ENCODE measurements at places on chromosomes 6 and 20.

DNA sequence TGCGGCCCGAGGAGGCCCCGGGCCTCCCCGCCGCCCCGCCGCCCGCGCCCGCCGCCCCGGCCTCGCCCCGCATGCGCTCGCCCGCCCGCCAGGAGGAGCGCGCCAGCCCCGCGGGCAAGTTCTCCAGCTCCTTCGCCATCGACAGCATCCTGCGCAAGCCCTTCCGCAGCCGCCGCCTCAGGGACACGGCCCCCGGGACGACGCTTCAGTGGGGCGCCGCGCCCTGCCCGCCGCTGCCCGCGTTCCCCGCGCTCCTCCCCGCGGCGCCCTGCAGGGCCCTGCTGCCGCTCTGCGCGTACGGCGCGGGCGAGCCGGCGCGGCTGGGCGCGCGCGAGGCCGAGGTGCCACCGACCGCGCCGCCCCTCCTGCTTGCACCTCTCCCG is 1.5 kb downstream of the FOXQ1 start:
- no peak for DNase-seq

GRCh38 chr20:63628246-63628975 is 1.5 kb upstream of the GMEB2 start:
- peak; percentile 50 for DNase-seq

GRCh38 chr20:17834804-17835203 is 133.8 kb downstream of the SNX5 start:
- DNase-seq, result no peak

GRCh38 chr6:90369651-90370050 is 73.0 kb upstream of the BACH2 start:
- DNase-seq, result no peak

DNA sequence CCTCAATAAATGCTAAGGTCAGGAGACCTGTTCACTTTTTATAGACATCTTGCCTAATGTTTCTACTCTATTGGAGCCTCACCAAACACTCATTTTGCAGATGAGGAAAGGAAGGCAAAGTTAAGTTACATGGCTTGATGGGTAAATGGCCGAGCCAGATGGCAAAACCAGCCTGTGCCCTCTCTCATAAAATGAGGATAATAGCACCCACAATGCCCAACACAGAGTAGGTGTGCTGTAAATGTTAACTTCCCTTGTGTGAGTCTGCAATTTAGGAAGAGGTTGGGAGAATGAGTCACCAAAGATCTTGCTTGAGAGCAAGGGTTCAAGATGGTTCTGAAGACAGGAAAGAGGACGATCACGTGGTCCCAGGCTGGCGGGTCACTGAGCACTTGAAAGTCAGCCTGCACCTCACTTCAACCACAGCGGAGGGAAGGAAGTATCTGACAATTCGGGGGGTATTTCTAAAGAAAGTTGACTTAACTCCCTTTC is 3.3 kb downstream of the KCNK5 start:
- DNase-seq, result no peak

GRCh38 chr6:54578261-54578660 is 268.3 kb upstream of the FAM83B start:
- DNase-seq, result no peak

DNA sequence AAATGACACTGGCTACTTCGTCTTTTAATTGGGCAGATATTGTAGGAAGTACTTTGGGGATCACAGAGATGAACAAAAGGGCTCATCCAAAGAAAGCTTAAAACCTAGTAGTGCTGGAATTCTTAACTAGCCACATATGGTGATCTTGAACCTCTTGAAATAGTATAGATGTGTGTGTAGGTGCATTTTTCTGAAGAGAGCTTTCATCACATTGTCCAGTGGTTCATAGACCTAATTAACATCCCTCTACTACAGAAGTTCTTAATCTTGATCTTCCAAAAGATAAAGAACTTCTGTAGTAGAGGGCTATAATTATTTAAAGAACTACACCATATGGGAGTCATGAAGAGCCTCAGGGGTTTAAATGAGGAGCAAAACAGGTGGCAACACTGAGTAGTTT is 2.3 kb upstream of the PRIM2 start:
- no peak for DNase-seq

- no peak for DNase-seq
Observed at GRCh38 chr6:170040115-170040500, 250.8 kb downstream of the DLL1 start.

- DNase-seq, result no peak
Observed at GRCh38 chr6:63685446-63686379, 50.1 kb downstream of the PHF3 start.

DNA sequence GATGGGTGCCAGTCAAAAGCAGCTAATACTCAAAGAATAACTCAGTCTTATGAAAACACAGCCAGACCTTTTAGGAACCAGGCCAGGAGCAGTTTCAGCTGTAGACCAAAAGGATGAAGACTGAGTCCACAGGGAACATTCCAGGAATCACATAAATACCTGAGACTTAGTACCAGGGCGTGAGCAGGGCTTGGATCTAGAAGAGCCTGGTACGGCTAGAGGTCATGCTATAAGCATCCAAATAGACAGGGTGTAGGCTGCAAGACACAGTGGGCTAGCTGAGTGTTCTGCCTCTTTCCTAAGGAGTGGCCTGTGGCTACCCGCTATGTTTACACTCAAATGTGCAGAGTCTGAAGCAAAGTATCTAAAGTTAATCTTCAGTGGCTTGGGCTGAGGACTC is 29.5 kb upstream of the LRRC1 start:
- no peak for DNase-seq

- DNase-seq, result no peak
Observed at GRCh38 chr6:112434896-112435435, 87.8 kb downstream of the RFPL4B start.

GRCh38 chr6:125747589-125748405 is 1.6 kb upstream of the HEY2 start:
- no peak for DNase-seq

DNA sequence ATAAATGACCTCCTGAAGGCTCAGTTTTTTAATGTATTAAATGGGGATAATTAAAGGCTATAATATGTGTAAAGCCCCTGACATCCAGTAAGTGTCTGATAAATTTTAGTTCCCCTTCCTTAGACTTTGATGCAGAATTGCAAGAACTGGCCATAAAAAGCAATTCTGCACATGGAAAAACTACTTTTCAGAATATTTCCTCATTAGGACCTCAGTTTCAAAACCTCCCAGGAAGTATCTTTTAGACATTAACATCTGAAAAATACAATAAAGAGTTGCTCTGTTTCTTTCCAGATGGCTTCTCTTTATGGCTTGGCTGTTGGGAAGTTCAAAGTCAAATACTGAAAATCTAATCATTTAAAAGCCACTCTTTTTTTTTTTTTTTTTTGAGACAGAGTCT is 106.3 kb upstream of the ZNF217 start:
- DNase-seq, result no peak

DNA sequence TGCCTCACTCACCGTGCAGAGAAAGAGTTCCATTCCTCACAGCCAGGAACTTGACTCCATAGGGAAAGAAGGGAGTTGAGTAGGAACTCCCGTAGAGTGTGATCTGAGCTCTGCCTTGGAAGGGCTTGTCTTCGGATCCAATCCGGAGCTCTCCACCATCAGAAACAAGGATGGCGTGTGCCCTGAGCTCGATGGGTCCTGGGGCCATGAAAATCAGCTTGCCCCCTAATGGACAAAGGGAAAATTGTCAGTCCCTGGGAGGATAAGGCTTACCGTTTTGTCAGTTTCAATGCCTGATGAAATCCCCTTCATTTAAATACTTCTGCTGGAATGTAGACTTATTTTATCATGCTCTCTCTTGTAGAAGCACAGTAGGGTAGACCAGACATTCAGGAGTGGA is 153.3 kb downstream of the PKHD1 start:
- DNase-seq, result peak; percentile 4

- no peak for DNase-seq
Observed at GRCh38 chr6:155755452-155755851, 299.8 kb upstream of the NOX3 start.

DNA sequence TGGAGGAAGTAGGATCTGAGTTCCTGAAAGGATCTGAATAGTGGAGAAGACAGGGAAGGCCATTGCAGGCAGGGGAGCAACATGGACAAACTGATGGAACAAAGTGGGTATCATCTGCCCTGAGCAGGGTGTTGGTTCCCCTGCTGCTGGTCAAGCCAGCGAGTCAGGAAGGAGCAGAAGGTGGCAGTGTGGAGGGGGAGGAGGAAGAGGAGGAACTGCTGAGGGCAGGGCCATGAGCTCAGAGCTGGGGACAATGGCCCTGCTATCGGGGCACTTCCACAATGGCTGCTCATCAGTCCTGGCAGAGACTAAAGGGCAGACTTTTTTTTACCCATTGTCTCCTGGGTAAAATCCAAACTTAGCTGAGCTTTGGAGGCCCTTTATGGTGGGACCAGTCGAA is 13.6 kb downstream of the CNBD2 start:
- DNase-seq, result no peak

- DNase-seq, result peak; percentile 28
Observed at GRCh38 chr6:75204959-75205775, 686 bp downstream of the COL12A1 start.

DNA sequence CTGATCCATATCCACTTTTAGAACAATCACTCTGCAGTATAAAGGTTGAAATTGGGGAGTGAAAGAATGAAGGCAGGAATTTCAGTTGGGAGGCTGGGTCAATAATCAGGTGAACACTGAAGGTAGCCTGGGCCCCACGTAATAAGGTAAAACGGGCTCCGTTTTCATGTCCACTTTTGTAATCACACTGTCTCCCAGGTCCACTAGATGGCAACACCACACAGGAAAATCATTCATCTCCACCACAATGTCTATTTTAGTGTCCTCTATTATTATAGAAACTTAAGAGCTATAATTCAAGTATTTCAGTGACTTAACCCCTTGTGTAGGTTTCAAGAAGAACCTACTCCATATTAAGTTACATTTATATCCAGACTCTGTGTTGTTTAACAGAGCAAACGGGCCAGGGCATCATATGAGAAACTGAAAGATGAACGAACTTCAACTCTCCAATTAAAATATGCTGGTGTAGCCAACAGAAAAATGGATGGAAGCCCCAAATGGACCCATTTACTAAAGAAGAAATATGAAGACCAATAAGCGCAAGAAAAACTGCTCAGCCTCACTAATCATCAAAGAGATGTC is 45.9 kb upstream of the MC3R start:
- no peak for DNase-seq

GRCh38 chr6:4543596-4543995 is 232.6 kb upstream of the CDYL start:
- no peak for DNase-seq

DNA sequence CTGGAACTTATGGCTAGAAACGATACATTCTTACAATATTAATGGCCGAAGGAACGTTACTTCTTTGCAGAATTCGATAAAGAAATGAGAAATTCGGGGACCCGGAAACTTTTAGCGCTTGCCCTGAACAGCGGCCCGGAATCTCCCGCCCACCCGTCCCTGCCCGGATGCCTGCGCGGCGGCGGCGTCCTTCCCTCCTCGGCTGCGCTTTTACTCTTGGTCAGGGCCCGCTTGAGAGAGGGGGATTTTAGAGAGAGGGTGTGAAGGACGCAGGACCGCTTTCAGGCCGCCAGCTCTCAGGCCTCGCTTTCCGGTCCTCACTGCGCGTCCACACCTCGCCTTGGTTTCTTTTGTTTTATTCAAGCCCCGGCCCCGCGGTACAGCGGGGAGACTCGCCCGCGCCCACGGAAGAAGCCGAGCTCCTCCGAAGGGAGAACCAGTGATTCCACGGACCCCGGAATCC is 243.7 kb downstream of the ARID1B start:
- peak; percentile 31 for DNase-seq

- no peak for DNase-seq
Observed at GRCh38 chr20:55031971-55032370, 556.6 kb downstream of the DOK5 start.

DNA sequence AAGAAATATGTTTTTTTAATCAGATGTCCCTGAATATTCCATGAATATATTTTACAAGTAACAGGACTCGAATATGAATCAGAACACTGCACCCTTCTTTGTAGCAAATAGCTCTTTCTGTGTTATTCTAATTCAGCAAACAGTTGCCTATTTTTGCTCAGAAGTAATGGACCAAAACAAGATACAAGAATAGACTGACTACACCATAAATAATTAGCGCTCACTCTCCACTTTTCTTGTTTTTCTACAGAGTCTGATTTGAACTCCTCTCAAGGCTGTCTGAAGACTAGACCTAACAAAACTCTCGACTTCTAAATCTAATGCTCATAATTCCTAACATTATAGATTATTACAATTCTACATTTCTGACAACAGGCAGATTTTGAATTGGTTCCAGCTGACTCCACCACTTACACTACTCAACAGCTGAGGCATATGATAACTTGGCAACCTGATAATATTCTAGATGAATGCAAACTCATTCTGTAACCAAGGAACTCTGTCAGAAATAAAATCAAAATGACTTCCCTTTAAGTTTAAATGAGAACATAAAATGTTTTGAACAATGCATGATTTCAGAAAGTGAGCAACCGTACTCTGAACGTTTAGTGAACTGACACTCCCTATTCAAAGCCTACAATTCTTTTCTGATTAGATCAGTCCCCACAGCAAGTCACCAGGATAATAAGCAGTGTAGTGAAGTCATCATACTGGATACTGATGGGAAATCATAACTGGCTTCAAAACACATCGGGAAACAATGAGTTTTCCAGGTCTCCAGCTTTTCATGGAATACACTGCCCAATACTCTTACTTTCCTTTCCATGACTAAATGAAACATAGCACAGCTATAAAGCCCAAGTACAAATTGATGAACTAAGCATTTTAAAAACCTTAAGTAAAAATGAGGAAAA is 114.2 kb upstream of the BEND6 start:
- peak; percentile 74 for DNase-seq

GRCh38 chr6:136784271-136784664 is 8.0 kb downstream of the MAP3K5 start:
- DNase-seq, result no peak

DNA sequence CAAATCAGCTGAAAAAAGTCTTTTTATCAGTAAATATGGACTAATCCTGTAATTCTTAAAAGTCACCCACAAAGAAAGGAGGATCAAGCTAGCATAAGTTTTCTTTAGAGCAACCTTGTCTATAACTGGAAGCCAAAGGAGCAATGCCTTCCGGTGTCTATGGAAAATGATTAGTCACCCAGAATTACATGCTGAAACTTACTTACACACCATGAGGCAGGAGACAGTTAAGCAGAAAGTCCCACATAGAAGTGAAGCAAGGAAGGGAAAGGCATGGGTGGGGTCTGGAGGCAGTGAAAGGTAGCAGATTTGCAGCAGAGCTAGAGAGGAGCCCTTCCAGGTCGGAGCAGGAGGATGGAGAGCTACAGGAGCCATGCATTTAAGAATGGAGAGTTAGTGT is 153.7 kb upstream of the RIPOR2 start:
- DNase-seq, result peak; percentile 27

- DNase-seq, result peak; percentile 14
Observed at GRCh38 chr6:137165375-137166246, 7.8 kb downstream of the IL22RA2 start.

- peak; percentile 6 for DNase-seq
Observed at GRCh38 chr6:132362442-132363185, 38.7 kb downstream of the MOXD1 start.

DNA sequence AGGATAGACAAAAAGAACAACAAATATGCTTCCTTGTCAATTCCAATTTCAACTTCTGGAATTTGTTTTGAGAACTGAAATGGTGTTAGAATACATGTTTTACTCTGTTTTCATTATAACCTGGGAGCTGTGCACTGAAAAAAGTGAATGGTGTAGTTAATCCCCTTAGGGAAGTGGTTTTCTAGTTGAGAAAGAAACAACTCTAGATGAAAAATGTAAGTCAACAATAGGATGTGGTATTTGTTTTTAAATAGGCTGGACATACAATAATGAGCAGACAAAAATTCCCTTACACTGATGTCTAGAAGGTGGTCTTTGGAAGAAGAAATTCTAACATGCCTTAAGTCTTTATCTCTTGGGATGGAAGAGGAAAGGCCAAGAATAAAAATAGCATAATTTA is 59.9 kb upstream of the TINAG start:
- DNase-seq, result no peak
